ENCODE measurements at places on chromosomes 7 and 10.

DNA sequence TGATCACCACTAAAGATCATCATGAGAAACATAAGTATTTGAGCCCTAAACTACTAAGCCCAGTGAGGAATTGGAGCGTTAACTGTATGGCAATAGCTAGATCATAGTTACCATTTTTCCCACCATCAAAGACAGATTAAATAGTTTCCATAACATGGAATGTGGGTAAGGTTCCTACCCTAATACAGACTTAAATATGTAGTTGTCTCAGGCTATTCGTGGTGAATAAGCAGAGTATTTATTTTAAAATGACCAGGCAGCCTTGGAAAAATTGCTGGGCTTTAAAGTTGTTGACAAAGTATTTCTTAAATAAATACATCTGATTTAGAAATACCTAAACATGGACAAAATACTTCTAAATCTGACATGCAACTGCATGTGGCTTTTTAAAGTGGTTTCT is 106.8 kb downstream of the NT5C2 start:
- no peak for DNase-seq

- DNase-seq: no peak
These were observed 126.1 kb upstream of the EFCAB10 start for GRCh38 chr7:105707381-105707780.

- DNase-seq: peak; percentile 77
These were observed 6.0 kb upstream of the REEP3 start for GRCh38 chr10:63515002-63515763.

- DNase-seq: peak; percentile 75
These were observed 7.7 kb upstream of the OPN1SW start for GRCh38 chr7:128783143-128783861.

DNA sequence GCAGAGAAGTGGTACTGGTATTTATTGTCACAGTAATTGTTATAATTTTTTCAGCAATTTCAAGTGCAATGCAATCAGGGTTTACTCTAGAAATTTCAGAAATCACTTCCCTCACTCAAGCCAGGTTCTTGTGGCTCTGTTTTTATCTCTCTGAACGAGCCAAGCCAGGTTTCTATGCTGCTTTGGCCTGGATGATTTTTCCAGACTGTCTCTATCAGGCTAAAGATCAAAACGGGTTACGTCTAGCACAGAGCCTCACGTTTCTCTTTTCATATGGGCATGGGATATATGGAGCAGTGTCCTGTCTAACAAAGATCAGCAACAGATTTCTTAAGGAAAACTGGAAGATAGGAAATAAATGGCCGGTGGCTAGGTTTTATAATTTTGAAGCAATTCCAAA is 1105.3 kb downstream of the NRG3 start:
- no peak for DNase-seq

GRCh38 chr7:81244224-81244623 is 325.4 kb upstream of the SEMA3C start:
- peak; percentile 25 for DNase-seq

GRCh38 chr7:116708248-116708647 is 36.3 kb downstream of the MET start:
- DNase-seq: peak; percentile 46

- DNase-seq: no peak
These were observed 201.2 kb downstream of the LHFPL3 start for GRCh38 chr7:104529567-104529966.
